ENCODE measurements at places on chromosomes 16 and 17.

- no peaks in the 10 kb centered on the region for H3K4me1 ChIP-seq
- H3K27me3 ChIP-seq, result no peaks in the 10 kb centered on the region
- H3K27ac ChIP-seq, result no peak overlapping the region
- no peak overlapping the region for H3K4me3 ChIP-seq
Measured at GRCh38 chr16:64925166-64925565, 196.7 kb downstream of the CDH11 start.

GRCh38 chr16:15865742-15866141, 8.9 kb upstream of the MYH11 start:
- no peak overlapping the region for H3K4me3 ChIP-seq
- no peak overlapping the region for H3K27ac ChIP-seq
- H3K36me3 ChIP-seq, result no peaks in the 10 kb centered on the region
- no peaks in the 10 kb centered on the region for H3K4me1 ChIP-seq

DNA sequence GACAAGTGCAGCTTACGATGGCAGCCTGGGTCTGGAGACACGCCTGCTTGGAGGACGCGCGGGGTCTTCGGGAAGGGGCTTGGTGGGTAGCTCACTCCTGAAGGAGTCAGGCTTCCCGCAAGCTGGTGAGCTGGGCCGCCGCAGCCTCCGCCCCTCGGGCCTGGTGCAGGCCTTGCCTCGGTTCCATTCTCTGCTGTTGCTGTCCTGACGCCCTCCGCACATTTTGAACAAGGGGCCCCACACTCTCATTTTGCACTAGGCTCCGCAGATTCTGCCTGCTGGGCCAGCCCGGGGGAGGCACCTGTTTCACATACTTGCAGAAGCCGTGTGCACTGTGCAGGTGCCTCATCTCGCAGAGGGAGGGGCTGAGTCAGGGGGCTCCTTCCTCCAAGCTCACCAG, 31.9 kb upstream of the CBX4 start:
- DNase-seq, result no peak
- H3K27me3 ChIP-seq, result no peaks in the 10 kb centered on the region
- H3K4me1 ChIP-seq, result no peaks in the 10 kb centered on the region
- H3K27ac ChIP-seq, result no peak overlapping the region
- no peaks in the 10 kb centered on the region for H3K36me3 ChIP-seq

GRCh38 chr16:78762222-78762621, 662.8 kb downstream of the WWOX start:
- DNase-seq, result no peak
- H3K27me3 ChIP-seq, result no peaks in the 10 kb centered on the region
- H3K36me3 ChIP-seq, result no peaks in the 10 kb centered on the region
- no peak overlapping the region for H3K4me3 ChIP-seq

GRCh38 chr17:68576811-68577496, 24.2 kb downstream of the FAM20A start:
- DNase-seq, result no peak
- no peaks in the 10 kb centered on the region for H3K27me3 ChIP-seq

DNA sequence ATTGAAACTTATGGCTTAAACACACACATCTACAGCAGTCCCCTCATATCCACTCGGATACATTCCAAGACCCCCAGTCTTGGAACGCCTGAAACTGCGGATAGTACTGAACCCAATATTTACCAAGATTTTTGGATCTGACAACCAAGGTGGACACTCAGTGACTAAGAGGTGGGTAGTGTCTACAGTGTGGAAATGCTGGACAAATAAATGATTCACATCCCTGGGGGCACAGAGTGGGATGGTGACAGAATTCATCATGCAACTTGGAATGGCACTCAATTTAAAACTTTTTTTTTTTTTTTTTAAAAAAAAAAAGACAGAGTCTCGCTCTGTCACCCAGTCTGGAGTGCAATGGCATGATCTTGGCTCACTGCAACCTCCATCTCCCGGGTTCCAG, 54.2 kb upstream of the TRAP1 start:
- no peaks in the 10 kb centered on the region for H3K27me3 ChIP-seq
- H3K4me1 ChIP-seq, result no peaks in the 10 kb centered on the region
- no peak for DNase-seq
- no peak overlapping the region for H3K27ac ChIP-seq
- no peak overlapping the region for H3K4me3 ChIP-seq
- H3K36me3 ChIP-seq, result peaks cover 98% of the 10 kb centered on the region

DNA sequence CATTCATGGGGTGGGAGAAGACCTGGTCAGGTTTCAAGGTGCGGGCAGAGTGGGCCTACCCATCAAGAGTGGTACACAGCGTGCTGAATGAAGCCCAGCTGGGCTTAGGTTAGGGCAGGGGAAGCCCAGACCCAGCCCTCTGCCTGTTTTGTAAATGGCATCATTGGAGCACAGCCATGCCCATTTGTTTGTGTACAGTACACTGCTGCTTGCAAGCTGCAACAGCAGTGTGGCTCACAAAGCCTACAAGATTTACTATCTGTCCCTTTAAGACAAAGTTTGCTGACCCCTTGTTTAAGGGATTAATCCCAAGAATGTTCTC, 230.1 kb upstream of the TNRC6C start:
- no peaks in the 10 kb centered on the region for H3K36me3 ChIP-seq
- no peak overlapping the region for H3K4me3 ChIP-seq
- H3K27ac ChIP-seq, result no peak overlapping the region
- DNase-seq, result no peak
- H3K27me3 ChIP-seq, result no peaks in the 10 kb centered on the region
